ENCODE measurements at places on chromosomes 5 and 9. TPM values are rescaled to one million over a fixed set of nuclear protein-coding genes. Genes with fewer than 3 reads are reported as not detected.

DNA sequence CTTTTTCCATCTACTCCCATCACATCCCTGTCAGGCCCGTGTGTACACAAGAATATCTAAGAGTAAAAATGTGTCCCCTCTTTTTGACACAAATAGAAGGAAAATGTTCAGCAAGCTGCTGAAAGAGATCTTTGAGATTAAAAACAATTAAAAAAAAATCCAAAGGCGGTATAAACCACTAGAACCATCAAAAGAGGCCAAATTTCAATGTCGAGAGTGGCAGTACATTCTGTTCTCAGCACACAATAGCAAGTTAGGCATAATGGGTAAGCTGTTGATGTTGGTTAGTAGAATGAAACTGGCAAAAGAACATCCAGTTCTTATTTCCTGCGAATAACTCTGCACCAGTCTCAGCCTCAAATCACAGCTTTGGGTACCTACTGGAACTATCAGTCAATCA, 95.2 kb upstream of the IL7R start:
- no peak for DNase-seq

- DNase-seq: peak; percentile 79
Measured at GRCh38 chr5:80246995-80247729, 8.7 kb downstream of the SERINC5 start.

The ENG gene
- total RNA-seq: 3.0 TPM

- DNase-seq: no peak
Measured at GRCh38 chr5:88708682-88709398, 174.1 kb downstream of the MEF2C start.

GRCh38 chr9:92100237-92100911, 14.8 kb downstream of the SPTLC1 start:
- peak; percentile 25 for DNase-seq

DNA sequence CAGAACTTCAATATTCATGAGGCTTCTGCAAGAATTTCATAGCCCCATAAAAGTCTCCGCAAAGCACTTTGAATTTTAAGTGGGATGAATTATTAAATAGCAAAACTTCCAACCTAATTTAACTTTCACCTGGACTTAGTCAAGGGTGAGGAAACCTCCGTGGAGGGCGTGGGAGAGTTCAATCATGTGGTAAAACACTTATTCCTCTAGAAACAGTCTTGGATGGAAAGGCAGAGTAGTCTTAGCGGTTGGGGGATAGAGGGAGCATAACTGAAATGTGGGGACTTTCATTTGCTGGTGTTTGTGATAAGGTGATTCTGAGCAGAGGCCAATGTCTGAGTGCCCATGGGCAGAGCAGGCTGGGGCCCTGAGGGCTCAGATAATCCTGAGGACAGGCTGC, 241.9 kb downstream of the IRX1 start:
- DNase-seq: no peak

DNA sequence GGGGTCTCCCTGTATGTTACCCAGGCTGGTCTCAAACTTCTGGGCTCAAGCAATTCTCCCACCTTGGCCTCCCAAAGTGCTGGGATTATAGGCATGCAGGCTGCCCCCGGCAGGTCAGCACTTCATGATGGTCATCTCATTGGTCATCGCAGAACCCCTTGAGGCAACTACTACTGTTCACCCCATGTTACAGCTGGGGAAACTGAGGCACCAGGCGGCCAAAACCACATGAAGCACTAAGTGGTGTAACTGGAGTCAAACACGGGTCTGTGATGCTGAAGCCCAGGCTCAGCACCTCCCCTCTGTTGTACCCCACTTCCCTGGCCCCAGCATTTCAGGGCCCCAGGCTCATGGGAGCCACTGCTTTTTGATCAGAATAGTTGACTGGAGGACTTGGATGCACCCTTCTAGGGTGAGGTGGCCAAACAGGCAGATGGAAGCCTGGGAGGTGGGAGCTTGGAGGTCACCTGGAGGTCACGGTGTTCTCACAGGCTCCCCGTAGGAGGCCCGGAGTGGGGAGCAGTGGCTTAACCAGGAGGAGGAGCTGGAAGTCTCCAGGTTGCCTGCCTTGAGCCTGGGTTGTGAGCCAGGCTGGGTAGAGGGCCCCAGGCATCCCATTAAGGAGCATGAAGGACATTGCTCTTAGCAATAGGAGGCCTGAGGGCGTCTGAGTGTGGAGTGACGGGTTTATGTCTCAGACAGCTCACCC, 57.3 kb upstream of the RPL26L1 start:
- no peak for DNase-seq

DNA sequence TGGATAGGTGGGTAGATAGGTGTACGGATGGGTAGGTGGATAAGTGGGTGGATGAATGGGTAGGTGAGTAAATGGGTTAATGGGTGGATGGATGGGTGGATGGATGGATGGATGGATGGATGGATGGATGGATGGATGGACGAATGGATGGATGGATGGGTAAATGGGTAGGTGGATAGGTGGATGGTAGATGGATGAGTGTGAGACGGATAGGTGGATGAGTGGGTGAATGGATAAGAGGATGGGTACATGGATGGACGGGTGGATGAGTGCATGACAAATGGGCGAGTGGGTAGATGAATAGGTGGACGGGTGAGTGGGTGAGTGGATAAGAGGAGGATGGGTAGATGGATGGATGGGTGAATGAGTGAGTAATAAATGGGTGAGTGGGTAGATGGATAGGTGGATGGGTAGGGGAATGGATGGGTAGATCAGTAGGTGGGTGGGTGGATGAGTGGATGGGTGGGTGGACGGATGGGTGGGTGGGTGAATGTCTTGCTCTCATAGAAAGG, 179.2 kb downstream of the FGF18 start:
- no peak for DNase-seq

DNA sequence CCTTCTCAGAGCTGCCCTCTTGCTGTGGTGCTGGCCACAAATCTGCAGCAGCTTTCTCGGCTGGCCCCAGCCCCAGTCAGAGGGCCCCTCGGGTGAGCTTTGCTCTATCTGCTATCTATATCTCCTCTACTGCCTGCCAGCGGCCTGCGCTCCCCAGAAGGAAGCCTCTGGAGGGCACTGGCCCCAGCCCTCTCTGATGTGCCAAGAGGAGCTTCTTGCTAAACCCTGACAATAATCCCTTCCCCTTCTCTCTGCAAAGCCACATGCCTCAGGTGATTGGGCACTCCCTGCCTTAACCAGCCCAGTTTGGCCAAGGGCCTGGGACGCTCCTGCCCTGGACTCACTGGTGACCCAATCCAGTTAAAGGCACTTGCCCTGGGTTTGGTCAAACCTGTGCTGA, 42.7 kb downstream of the CAMK2A start:
- no peak for DNase-seq

The CCL21 gene
- total RNA-seq: not detected

- no peak for DNase-seq
Measured at GRCh38 chr5:56447656-56448055, 214.5 kb upstream of the ANKRD55 start.

The P4HA2 gene
- total RNA-seq: 85.5 TPM

GRCh38 chr9:136053757-136054142, 41.3 kb downstream of the NACC2 start:
- no peak for DNase-seq

The C5orf52 gene
- total RNA-seq: not detected

- DNase-seq: peak; percentile 74
Measured at GRCh38 chr9:98899408-98900056, 44.2 kb upstream of the COL15A1 start.

DNA sequence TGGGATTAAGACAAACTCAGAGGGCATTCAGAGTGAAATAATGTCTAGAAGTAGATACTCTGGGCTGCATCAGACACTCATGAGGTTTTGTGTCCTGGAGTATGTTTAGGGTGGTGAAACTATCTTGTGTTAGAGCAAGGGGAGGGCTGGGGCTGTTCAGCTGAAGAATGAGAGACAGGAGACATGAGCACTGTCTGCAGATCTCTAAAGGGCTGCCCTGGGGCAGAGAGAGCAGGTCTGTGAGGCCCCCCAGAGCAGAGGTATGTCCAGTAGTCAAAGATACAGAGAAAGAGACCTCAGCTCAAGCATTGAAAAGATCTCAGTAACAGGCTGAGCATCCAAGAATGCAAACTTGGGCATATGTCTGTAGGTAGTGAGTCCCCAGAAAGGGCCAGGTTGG, 45.9 kb upstream of the SHB start:
- no peak for DNase-seq

The SLC6A18 gene
- total RNA-seq: not detected

The TNC gene
- total RNA-seq: 45.0 TPM

The PELO gene
- 24.4 TPM for total RNA-seq

The TSSK1B gene
- not detected for total RNA-seq

The FAM78A gene
- 0.87 TPM for total RNA-seq

GRCh38 chr9:93257808-93258331, 73.9 kb downstream of the WNK2 start:
- no peak for DNase-seq

- peak; percentile 42 for DNase-seq
Measured at GRCh38 chr5:168592014-168592368, 12.8 kb upstream of the PANK3 start.

The SPATA31A1 gene
- not detected for total RNA-seq

- no peak for DNase-seq
Measured at GRCh38 chr9:83699615-83700014, 8.1 kb downstream of the UBQLN1 start.

- no peak for DNase-seq
Measured at GRCh38 chr9:93709600-93710369, 133.4 kb downstream of the PHF2 start.

DNA sequence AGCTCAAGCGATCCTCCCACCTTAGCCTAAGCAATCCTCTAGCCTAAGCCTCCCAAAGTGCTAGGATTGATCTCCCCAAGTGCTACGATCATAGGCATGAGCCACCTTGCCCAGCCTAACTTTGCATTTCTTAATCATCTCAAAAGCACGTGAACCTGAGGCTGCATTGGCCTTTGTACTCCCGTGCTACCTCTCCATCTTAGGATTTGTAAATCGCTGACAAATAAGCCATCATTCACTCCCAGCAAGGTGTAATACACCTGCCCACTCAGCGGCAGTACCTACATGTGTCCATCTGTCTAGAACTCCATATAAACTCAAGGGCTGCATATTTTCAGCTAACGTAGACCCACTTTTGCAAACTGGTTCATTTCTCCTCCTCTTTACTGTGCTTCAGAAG, 2.8 kb downstream of the ANKH start:
- no peak for DNase-seq

The OGN gene
- total RNA-seq: not detected

- DNase-seq: no peak
Measured at GRCh38 chr9:70569070-70569772, 154.8 kb upstream of the KLF9 start.

GRCh38 chr5:102625928-102626327, 127.1 kb upstream of the SLCO6A1 start:
- DNase-seq: no peak

GRCh38 chr5:137595396-137596079, 96.4 kb upstream of the SPOCK1 start:
- no peak for DNase-seq

The PKN3 gene
- 2.8 TPM for total RNA-seq

GRCh38 chr5:135667673-135668072, 88.9 kb upstream of the CXCL14 start:
- no peak for DNase-seq

DNA sequence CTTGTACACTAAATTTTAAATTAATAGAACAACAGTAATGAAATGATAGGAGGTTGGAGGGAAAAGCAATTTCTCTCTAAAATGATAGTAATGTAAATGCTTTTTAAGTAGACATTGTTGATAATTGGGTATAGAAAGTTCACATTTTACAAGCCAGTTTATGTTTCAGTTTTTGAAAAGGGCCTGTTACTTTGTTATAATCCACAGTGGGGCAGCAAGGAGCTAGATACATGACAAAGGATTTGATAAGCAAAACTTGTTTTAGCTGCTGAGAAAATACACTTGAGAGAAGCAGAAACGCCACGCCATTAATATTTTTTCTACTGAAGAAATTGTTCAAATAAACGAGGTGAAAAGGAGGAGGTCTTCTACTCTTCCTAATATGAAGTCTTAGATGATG, 30.2 kb downstream of the SREK1 start:
- no peak for DNase-seq

GRCh38 chr9:71769175-71770161, 1.2 kb upstream of the CEMIP2 start:
- peak; percentile 75 for DNase-seq

The KCNIP1 gene
- total RNA-seq: not detected

The SCGB3A2 gene
- not detected for total RNA-seq

GRCh38 chr5:135269199-135269598, 129.8 kb downstream of the MACROH2A1 start:
- DNase-seq: no peak

- no peak for DNase-seq
Measured at GRCh38 chr5:126452477-126452876, 29.3 kb downstream of the GRAMD2B start.

DNA sequence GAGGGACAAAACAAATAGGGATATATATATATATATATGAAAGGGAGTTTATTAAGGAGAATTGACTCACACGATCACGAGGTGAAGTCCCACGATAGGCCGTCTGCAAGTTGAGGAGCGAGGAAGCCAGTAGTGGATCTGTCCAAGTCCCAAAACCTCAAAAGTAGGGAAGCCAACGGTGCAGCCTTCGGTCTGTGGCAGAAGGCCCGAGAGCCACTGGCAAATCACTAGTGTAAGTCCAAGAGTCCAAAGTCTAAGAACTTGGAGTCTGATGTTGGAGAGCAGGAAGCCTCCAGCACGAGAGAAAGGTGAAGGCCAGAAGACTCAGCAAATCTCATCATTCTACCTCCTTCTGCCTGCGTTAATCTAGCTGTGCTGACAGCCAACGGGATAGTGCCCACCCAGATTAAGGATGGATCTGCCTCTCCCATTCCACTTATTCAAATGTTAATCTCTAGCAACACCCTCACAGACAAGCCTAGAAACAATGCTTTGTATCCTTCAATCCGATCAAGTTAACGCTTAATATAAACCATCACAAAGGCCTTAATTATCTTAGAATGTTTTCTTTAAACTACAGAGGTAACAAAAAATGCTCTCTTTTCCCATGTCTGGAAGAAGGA, 23.8 kb upstream of the DAB2 start:
- DNase-seq: no peak

GRCh38 chr5:152052470-152052869, 127.8 kb upstream of the GLRA1 start:
- no peak for DNase-seq

The PPP3R2 gene
- total RNA-seq: not detected

The PCDH12 gene
- not detected for total RNA-seq

DNA sequence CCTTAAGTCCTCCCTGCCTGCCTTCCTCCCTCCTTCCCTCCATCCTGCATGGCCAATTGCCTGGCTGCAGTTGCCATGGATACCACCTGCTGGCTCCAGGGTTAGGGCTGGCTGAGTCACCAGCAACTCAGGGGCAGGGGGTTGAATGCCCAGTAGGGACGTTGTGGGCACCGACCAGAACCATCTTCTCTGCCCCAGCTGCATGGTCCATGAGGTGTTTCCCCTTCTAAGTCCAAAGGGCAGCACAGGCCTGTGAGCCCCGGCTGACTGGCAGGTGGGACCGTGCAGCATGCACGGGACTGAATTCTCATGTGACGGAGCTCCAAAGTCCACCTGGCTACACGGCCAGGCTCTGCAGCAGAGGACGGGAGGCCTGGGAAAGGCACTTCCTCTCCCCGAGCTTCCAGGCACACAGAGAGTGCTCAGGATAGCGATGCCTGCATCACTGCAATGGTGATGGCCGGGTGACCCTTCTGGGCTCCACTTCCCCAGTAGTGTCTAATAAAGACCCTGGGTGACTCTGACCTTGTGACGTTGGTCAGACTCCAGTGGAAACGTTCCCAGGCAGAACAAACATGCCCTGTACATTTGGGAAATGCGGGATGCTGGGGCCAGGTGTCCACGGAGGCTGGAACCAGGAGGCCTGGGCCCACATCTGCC, 5.7 kb downstream of the ASS1 start:
- DNase-seq: no peak
